Left kidney (tissue), 8 donors: ENCODE measurements at places on chromosomes 5 and 9.

GRCh38 chr5:9622971-9623421, 7.2 kb downstream of the TAS2R1 start:
- DNase-seq: no peak

- no peak for DNase-seq
These were observed 24.1 kb upstream of the CDH9 start for GRCh38 chr5:27062451-27062850.

DNA sequence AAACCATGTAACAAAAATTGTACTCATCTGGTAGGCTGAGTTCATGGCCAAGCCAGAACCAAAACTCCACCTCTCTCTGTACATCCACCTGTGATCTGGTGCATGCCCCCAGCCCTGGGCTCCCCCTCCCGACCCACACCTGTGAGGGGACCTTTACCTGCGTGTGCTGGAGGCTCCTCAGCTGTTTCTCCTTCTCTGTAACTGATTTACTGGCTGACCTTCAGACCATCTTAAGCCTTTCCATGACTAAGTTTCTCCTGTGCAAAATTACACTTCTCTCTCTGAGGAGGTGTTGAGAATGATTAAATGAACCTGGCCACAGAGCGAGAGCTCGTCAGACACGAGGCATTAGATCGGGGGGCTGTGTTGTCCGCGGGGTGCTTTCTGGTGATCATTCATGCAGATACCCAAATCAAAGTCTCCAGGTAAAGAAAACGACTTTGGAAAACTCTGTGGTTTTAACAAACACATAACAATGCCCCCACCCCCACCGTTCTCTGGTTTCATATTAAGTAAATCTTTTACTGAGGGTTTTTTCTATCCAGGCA, 136.4 kb downstream of the SEMA5A start:
- peak; percentile 20 for DNase-seq

- no peak for DNase-seq
These were observed 25.6 kb downstream of the PCA3 start for GRCh38 chr9:76789840-76790239.

DNA sequence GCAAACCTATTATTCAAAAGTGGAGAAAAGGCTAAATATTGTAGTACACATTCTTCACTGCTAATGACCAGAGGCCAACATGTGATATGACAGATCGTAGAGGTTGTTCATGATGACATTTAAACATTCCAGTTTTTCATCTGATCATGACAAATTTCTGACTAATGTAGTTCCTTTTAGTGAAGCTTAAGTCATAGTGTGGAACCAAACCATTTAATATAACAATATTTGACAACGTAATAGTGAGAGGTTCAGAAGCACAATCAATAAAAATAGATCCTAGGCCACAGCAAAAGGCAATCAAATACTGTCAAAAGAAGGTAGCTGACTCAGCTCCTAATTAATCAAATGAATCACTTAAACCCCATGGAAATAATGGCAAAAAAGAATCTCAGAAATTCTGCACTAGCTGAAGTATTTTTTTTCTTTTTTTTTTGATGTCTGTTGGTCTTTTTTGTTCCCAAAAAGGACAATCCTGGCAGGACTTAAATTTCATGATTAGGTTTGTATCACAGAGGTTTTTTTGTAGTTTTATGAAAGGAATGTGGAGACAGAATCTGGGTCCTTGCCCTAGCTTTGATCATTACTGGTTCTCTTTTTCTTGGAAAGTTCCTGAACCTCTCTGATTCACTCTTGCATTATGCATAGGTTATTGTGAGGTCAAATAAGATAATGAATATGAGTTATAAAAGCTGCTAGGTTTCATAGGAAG, 795.0 kb downstream of the DTWD2 start:
- no peak for DNase-seq

- DNase-seq: no peak
These were observed 61.7 kb downstream of the SPEF2 start for GRCh38 chr5:35679357-35679756.

DNA sequence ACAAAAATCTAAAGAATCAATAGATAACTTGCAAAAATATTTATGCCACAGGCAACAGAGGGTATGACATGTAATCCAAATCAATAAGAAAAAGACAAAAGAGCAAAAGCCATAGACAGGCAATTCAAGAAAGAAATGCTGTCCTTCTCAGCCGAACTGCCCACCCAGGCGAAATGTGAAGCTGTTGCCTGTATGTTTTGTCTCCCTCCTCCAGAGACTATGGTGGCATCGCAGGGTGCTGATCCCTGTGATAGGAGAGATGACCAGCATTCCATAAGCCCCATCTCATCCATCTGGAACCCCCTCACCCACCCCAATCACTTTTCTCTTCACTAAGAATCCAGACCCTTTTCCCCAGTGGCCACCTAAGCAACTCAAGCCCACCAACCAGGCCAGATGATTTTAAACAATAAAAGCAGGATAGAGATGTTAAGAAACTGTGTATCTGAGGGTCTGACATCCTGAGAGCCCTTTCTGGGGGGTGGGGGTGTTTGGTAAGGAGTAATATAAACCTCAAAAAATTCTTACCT, 5.3 kb upstream of the ACSL6 start:
- DNase-seq: no peak

- no peak for DNase-seq
These were observed 10.3 kb upstream of the STX17 start for GRCh38 chr9:99896119-99896518.

DNA sequence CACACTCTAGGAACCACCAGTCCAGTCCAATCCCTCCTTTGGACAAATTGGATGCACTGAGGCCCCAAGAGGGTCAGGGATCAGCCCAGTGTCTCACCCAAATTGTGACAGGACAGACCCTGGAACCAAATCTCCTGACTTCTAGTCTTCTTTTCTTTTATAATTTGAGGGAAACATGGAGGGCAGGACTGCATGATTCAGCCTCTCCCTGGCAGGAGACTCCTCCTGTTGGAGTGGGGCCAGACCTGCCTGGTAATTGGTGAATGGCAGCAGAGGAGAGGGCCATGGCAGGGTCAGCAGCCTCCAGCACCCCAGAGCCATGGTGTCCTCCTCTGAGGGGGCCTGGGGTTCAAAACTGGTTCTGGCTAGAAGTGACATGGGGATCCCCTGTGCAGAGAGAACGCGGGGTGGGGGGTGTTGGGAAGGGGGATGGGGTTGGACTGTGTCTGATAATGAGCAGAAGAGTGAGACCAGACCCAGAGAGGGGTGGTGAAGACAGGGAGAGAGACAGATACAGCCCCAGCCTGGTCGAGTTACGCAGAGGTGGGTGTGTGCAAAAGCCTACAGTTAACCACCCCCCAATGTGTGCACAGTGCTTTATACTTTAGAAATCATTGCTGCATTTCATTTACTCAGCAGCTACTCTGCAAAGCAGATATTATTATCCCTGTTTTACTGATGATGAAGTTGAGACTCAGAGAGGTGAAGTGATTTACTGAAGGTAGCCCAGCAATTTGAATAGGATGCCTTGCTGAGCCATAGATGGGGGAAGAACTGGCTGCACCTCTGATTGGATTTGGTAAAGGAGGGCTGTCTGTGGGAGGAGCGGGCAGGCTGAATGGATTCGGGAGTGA, 3.8 kb upstream of the SYNPO start:
- no peak for DNase-seq

GRCh38 chr9:18605766-18606180, 131.8 kb downstream of the ADAMTSL1 start:
- no peak for DNase-seq

- peak; percentile 28 for DNase-seq
These were observed 24.6 kb downstream of the SMIM23 start for GRCh38 chr5:171810227-171810626.
